ENCODE measurements at places on chromosomes 1 and 21.

DNA sequence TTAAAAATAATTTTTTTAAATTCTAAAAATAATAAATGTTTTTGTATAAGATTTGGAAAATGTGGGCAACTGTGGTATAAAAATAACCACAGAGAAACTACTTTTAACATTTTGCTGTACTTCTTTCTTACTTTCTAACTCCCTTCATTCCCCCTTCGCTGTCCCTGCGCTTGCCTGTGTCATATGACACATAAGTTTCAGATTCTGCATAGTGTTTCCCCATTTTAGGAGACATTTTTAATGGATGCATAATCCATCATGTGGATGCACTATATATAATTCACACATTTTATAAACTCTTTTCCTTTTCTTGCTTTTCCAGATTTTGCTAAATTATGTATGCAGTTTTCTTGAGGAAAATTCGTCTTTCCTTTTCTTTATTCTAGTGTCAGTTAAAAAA is 16.3 kb downstream of the ATG4C start:
- no peak for DNase-seq

GRCh38 chr1:236078993-236079392 is 14.1 kb upstream of the NID1 start:
- DNase-seq, result no peak

DNA sequence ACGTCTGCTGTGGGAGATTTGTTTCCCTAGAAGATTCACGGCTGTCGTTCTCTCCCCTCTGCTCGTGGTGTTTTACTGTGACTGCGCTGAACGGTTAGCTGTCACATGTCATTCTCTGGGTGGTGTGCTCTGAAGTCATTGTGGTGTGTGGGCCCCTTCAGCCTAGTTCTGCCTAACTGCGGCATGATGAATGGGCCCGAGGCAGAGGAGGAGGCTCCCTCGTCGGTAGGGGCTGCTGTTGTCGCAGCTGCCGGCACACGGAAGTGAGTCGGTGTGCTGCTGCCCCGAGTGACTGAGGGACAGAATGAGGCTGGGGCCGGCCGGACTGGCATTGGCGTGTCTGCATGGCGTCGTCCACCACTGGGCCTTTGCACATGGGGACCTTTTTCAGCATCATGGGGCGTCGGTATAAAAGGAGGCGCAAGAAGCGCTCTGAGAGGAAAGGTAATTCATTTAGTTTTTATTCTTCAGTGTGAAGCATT is 77.9 kb downstream of the ADARB1 start:
- peak; percentile 61 for DNase-seq

DNA sequence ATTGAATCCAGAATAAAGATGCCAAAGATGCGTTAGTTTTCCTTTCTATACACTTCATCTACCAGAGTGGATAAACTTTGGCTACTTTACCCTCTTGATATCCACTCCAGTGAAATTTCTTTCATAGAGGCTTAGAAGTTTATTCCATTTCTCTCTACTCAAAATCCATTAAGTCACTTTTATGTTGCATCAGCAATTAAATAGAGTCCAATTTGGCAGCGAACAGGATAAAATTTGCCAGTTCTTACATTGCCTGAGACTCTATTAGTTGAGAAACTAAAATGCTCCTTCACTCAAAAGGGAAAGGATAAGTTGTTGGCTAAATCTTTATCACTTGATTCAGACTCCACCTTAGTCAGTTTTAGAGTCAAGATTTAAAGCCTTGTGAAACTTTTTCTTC is 57.9 kb downstream of the ACBD6 start:
- DNase-seq, result no peak

GRCh38 chr1:89047734-89048133 is 17.3 kb downstream of the GBP1 start:
- no peak for DNase-seq

DNA sequence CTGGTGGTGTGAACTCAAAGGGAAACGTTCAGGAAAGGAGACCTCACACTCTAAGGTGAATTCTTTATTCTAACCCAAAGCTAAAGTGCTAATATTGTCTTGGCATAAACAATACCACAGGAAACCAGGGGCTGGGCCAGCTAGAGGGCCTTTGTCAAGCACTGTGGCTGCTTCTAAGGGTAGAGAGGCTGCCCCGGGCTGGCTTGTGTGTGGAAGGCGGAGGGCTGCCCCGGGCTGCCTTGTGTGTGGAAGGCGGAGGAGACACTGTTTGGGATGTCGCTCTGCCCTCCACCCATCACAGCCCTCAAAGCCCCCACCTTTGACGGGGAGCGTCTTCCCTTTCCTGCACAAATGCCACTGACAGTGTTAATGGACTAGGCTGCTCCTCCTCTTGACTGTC is 216.8 kb downstream of the TOMM20 start:
- peak; percentile 56 for DNase-seq
